ENCODE measurements at places on chromosomes 7 and 10.

DNA sequence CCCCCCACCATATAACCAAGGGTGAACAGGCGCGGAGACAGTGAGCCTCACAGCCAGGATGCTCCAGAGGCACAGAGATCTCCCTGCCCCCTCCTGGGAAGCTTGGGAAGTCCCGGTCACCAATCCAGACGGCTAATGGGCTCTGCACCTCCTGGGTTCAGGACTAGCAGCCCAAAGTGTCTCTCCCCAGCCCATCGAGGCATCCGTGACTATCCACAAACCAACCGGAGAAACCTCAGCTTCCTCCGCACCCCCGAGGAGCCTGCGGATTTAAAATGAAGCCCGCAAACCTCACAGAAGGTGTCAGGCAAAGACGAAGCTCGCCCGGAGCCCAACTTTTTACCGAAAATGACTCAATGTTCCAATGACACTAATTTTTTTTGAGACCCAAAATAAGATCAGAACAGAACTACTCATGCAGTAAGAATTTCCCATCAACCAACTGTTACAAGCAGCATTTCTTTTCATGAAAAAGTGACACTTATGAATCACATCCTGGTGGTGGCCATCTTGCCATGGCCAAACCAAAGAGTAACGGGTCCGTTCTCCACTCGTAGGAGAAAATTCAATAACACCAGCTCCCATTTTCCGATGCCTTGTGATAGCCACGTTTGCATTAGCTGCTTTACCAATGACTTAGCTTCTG, 6.0 kb downstream of the PDGFA start:
- no peak for DNase-seq

- DNase-seq, result no peak
These were observed 46.9 kb downstream of the GALNT11 start for GRCh38 chr7:152072421-152072820.

DNA sequence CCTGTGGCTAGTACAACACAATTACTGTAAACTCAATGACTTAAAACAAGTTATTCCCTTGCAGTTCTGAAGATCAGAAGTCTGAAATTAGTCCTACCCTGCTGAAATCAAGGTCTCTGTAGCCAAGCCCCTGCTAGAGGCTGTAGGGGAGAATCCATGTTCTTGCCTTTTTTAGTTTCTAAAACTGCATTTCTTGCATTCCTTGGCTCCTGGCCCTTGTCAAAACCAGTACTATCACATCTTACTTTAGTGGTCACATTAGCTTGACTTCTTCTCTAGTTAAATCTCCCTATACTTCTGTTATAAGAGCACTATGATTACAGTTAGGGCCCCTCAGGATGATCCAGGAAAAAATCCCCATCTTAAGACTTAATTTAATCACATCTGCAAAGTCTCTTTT, 567.0 kb downstream of the GFRA1 start:
- DNase-seq, result no peak

DNA sequence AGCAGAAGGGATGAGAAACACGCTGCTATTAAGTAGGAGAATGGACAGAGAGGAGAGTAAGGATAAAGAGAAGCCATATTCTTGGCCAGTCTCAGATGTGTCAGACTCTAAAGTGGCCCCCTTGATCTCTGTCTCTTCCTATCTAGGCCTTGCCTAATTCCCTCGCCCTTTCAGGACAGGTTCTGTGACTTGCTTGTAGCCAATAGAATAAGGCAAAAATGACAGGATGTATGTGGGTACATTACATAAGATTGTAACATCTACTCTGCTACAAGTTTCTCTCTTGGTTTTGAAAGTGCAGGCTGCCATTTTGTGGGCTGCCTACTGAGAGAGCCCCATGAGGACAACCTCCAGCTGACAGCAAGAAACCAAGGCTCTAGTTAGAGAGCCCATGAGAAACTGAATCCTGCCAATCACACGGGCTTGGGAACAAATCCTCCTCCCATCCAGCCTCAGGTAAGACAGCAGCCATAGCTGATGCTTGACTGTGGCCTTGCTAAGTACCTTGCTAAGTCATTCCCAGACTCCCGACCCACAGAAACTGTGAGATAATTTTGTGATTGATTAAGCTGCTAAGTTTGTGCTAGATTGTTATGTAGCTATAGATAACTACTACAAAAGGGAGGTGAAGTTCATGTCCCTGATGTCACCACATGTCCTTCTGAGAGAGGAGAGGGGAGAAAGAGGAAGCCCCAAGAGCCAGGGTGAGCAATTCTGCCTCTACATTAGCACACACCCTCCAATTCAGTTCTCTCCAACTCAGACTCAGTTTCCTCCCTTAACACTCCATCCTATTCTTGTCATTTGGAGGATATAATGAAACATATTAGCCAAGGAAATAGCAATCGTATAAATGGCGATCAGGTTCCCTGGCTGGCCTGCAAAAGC, 185.5 kb downstream of the SGMS1 start:
- DNase-seq, result no peak

DNA sequence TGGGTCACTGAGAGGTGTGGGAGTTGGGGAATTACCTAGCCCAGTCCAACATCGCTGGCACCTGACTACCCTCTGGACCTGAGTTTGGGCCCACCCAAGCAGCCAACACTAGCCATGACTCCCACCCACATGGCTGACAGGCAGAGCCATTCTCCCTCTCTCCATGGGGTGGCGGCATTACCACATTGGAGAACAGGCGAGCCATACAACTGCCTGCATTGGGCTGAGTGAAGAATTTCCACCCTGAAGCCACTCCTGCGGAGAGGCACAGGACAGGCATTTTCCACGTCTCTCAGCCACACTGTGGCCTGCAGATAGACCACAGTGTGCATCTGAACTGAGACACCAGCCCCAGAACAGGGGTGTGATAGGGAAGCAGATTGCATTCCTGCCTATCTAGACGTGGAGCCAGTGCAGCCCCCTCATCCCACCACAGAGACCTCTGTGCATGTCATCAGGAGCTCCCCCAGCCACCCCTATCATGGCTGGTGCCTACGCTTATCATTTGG, 58.2 kb upstream of the ANTXRL start:
- DNase-seq, result peak; percentile 30

GRCh38 chr7:126057979-126058378, 1128.4 kb upstream of the POT1 start:
- DNase-seq, result no peak

DNA sequence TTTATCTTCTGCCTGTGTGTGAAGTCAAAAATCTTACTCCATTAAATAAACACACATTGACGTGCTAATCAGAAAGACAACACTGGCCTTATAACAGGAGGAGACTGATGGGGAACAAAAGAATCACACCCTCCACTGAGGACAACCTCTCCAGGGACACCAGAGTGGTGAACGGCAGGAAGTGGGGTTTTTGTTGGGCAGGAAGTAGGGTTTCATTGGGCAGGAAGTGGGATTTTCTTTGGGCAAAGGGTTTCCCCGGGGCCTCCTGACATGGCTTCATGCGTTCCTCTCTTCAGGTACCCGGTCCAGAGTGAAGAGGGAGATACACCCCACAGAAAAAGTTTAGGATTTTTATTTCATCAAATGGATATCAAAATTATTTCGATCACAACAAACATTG, 30.6 kb downstream of the ADARB2 start:
- no peak for DNase-seq

DNA sequence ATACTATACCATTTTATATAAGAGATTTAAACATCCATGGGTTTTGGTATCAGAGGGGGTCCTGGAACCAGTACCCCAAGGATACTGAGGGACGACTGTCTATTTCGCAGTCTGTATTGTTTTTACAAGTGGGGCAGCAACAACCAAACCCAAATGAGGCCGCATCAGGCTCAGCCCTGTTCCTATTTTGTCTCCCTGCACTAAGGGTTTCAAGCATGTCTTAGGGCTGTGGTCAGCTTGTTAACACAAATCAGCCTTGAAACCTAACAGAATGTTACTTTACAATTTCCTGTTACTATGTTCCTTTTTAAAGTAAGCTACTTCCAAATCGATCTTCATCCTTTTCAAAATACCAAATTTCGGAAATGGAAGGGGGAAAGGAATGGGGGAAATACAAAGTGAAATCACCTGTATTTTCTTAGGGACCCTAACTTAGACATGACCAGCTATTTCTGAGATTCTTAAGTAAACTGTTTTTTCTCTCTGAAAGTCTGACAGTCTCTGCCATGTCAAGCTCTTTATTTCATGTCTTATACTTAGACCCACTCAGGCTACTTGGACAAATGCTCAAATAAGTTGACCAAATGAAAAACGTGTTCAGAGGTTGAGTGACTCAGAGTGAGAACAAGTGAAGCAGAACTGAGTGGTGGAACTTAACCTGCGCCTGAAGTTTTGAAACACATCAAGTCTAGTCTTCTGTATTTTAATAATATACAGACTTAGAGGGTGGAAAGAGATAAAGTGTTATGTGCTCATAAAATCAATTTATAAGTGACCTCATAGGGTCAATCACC, 75.8 kb downstream of the C1GALT1 start:
- no peak for DNase-seq

- DNase-seq, result no peak
These were observed 62.4 kb upstream of the CDCA7L start for GRCh38 chr7:22008087-22008486.

DNA sequence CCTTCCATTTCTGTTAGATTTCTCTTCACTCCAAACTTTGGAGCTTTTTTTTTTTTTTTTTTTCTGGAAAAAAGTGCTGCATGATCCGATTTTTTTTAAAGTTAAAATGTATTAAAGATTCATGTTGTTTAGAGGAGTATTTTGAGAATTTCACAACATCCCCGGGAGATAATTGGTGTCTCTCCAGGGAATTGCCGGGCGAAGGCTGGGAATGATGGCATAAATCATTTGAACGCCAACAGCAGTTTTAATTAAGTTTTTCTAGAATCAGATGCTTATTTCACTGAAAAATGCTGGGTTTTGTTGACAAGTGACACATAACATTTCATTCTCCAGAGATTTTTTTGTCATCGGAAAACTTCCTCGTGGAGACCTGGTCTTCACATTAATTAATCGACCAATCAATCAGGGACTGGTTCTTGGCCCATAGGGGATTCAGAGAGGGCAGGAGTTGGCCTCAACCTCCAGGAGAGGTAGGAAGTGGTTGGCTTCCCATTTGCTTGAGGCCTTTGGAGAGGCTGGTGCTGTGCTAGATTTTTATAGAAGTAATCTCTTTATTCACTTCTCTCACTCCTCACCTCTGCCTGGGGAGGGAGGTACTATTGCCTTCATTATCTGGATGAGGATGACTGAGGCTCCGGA, 439.4 kb downstream of the TYW1 start:
- DNase-seq, result no peak
